ENCODE measurements at places on chromosomes 7 and 10. TPM values are rescaled to one million over a fixed set of nuclear protein-coding genes. Genes with fewer than 3 reads are reported as not detected.

GRCh38 chr10:121647401-121647800, 49.2 kb upstream of the FGFR2 start:
- no peak for DNase-seq

NEURL1 gene
- total RNA-seq, result 5.2 TPM

- DNase-seq, result no peak
These were observed 745.4 kb downstream of the PHTF2 start for GRCh38 chr7:78543976-78544375.

GRCh38 chr7:7554649-7555575, 11.8 kb upstream of the MIOS start:
- no peak for DNase-seq
